ENCODE measurements at places on chromosomes 6 and 20.
A peak's percentile ranks its signal among the peaks of the same experiment; 100 is the strongest.

DNA sequence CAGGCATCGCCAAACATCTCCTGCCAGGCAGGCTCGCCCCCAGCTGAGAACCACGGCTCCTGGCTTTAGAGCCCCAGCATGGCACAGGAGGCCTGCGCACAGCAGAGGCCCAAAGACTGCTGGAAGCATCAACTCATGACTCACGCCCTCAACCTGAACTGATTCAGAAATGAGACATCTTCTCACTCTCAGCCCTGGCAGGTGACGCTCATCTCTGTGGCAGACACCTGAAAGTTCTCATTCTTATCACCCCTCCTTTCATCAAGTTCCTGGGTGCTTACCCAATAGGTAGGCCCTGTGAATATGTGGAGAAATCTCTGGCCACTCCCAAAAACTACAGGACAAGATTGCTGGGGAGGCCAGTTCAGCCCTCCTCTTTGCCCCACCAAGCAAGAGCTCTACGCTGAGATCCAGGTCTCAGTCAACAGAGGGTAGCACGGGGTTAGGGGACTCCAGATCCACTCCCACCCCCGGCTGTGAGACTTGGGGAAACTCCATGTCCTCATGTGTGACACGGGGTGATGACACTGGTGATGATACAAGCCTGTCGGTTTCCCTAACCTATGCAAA lies 11.3 kb downstream of the NFATC2 start:
- DNase-seq: no peak

- DNase-seq: no peak
These were observed at the start of gene STMND1 for GRCh38 chr6:17101422-17102257. Gene STMND1, plus strand, starts transcription at chr6:17102050. Its CDS starts 208 bp downstream, at chr6:17102258.

DNA sequence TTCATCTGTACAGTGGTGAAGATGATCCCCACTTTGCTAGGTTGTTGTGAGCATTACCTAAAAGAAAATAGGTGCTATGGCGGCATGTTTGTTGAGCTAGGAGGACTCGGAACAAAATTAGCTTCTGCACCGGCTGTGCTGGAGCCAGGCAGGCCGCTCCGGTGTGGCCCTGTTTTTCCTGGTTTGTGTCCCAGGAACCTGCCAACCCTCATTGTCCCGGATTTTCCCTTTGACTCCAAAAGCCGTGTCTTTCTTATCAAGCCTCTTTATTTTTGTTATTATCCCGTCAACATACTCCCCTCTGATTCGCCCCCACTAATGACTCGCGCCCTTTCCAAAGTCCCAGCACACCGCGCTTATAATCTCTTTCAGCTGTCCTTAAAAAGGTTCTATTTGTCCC lies 117.0 kb downstream of the MYLK4 start:
- no peak for DNase-seq

GRCh38 chr6:22716721-22717120 lies 147.4 kb downstream of the HDGFL1 start:
- no peak for DNase-seq

GRCh38 chr6:135566311-135567068 lies 69.0 kb upstream of the AHI1 start:
- no peak for DNase-seq

DNA sequence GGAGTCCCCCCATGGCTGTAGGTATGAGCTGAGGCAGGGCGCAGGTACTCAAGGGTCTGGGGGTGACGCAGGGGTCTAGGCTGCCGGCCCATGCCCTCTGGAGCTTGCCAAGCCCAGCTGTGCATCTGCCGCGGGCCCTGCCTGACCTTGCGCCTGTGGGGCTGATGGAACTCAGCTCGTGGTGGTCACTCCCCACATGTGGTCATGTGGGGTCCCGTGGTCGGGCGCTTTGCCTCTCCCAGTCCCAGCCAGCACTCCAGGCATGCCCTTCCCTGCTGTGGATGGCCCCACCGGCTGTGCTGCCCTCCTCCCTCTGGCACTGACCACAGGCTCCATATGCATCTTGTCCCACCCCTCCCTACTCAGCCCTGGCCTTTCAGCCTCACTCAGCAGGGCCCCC lies 57.3 kb downstream of the RPP40 start:
- no peak for DNase-seq

DNA sequence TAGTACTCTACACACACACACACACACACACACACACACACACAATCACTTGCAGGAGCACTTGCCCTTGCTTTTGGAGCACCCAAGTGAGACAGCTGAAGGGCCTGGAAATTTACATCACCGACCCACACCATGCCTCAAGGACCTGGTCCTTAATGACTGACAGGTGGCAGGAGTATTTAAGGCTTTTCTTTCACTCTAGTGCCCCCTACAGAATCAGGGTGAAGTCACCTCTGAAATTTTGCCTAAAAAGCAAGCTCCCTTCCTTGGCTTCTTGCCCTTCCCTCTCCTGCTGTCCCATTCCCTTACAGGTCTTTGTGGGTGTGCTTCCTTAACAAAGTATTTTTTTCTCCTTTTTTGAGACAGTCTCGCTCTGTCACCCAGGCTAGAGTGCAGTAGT lies 353.5 kb upstream of the IRAK1BP1 start:
- DNase-seq: no peak

GRCh38 chr20:31505903-31506302 lies 8.3 kb upstream of the HM13 start:
- no peak for DNase-seq

GRCh38 chr6:44653761-44654218 lies 266.3 kb downstream of the CDC5L start:
- DNase-seq: no peak

GRCh38 chr20:41734506-41734945 lies 116.3 kb upstream of the CHD6 start:
- peak; percentile 54 for DNase-seq

- DNase-seq: peak; percentile 27
These were observed 977.7 kb upstream of the SLC35B3 start for GRCh38 chr6:9412951-9413559.

- no peak for DNase-seq
These were observed at the start of gene CLDN20 for GRCh38 chr6:155263373-155264063. Gene CLDN20, plus strand, starts transcription at chr6:155264013. Its CDS starts 11,707 bp downstream, at chr6:155275720.

DNA sequence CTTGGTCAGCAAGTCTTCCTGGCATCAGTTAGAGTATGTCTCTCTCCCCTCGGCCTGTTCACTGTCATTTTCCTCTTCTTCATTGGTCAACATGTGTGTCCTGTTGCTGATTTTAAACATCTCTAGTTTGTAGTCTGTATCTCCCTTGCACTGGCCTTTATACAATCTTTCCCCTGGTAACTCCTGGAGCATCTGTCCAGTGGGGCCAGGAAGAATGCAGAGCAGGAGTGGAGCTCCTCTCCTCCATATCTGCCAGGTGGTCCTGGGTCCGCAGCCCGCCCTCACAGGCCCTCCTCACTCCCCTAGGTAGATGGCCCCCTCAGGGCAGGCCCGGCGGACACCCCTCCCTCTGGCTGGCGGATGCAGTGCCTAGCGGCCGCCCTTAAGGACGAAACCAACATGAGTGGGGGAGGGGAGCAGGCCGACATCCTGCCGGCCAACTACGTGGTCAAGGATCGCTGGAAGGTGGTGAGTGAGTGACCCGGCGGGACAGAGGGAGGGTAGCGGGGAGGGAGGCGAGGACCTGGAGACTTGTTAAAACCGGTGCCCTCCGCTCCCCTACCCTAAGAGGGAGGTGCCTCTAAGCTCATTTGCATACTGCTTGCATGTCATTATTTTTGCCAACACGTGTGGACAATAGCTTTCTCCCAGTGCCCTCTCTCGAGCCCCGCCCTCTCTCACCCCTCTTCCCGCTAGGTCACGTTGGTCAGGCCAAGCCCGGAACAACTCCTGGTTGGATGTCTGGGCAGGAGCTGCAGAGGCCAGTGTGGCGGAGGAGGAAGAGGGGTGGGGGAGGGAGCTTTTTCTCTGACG lies 3.2 kb downstream of the TTBK1 start:
- DNase-seq: no peak

DNA sequence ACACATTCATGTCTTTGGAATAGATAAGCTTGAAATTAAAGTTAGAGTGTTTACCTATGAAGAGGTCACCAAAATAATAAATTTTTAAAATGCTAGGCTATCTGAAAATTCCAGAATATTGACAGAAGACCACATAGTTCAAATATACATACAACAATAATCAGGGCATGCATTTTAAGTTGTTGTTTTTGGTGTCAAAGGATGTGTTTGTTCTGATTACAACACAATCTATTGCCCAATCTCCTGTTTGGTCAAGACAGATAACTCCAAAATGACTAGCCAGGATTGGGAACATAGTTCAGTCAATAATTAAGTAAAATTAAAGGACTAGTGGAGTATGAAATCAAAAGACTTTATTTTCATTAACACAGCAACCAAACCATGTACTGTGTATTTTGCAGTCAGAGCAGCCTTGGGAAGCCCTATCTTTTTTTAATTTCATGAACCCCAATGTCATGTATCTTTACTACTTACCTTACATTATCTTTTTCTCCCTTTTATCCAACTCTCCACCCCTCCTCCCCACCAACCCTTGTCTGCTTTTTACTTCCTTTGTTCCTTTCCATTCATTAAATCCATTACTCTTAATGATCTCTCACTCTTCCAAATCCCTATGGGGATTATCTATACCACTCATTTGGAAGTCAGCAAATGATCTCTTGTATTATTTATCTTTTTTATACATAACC lies 111.2 kb downstream of the CDK19 start:
- DNase-seq: no peak

- no peak for DNase-seq
These were observed 98.6 kb upstream of the PRDM1 start for GRCh38 chr6:105987516-105987915.

- DNase-seq: peak; percentile 8
These were observed 175.6 kb upstream of the PDE7B start for GRCh38 chr6:135675862-135676261.

GRCh38 chr6:121579478-121579877 lies 144.0 kb downstream of the GJA1 start:
- no peak for DNase-seq

DNA sequence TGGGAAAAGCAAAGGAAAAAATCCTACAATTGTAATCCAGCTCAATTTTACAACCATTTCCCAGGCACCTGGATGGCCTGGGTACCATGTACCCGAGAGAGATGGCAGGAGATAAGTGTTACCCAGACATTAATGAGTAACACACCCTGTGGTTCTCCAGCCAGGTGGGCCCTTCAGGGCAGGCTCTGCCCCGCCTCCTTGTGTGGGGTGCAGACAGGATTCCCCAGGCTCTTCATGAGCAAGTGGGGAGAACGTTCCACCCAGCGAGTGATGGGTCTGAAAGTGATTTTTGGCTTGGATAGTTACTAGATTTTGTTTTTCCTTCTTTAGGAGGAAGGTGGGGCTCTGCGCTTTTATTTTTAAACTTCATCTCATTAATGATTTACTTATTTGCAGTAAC lies 243.9 kb downstream of the TAF4 start:
- no peak for DNase-seq

- no peak for DNase-seq
These were observed 633.1 kb downstream of the GRIK2 start for GRCh38 chr6:102026649-102027048.

- DNase-seq: no peak
These were observed 171.6 kb upstream of the CITED2 start for GRCh38 chr6:139546106-139546472.

DNA sequence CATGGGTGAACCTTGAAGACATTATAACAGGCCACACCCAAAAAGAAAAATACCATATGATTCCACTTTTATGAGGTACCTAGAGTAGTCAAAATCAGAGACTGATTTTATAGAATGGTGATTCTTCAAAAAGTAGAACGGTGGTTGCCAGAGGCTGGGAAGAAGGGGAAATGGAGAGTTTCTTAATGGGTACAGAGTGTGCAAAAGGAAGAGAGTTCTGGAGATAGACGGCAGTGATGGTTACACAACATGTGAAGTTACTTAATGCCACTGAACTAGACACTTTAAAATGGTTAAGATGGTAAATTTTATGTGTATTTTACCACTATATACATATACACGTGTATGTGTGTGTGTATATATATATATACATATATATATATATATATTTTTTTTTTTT lies 80.8 kb downstream of the PRND start:
- no peak for DNase-seq

DNA sequence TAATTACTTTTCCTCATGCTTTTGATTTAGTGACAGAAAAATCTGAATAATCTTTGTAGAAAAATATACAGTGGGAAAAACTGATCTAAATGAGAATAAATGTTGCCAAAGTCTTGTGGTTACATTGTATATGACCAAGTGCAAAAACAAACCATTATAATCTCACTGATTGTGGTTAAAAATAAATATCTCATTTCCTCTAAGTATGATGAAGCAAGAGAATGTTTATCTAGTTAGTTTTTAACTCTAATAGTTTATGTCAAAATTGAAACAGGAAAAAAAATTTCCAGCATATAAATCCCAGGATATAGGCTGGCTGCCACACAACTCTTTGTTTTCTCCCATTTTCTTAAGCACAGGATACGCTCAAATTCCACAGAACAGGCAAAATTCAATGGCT lies 392.7 kb upstream of the ID4 start:
- no peak for DNase-seq

DNA sequence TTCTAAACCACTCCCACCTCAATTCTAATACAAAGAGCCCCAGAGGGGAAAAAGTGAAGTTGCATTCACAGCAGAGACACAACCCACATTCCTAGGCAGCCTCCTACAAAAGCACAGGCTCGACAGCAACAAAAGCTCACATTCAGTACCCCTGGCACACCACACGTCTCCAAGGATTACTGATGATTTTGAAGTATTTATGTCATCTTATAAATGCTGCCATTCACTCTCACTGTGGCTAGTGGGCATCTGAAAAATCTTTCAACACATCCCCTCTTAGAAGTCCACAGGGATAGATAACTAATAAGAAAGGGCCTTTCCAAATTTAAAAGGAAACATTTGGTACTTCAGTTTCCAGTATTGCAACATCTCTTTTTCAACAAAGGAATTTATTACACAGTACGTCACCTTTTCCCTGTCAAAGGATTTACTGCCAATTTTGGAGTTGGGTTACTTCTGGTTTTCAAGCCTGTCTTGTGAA lies 146.7 kb downstream of the TASP1 start:
- no peak for DNase-seq

DNA sequence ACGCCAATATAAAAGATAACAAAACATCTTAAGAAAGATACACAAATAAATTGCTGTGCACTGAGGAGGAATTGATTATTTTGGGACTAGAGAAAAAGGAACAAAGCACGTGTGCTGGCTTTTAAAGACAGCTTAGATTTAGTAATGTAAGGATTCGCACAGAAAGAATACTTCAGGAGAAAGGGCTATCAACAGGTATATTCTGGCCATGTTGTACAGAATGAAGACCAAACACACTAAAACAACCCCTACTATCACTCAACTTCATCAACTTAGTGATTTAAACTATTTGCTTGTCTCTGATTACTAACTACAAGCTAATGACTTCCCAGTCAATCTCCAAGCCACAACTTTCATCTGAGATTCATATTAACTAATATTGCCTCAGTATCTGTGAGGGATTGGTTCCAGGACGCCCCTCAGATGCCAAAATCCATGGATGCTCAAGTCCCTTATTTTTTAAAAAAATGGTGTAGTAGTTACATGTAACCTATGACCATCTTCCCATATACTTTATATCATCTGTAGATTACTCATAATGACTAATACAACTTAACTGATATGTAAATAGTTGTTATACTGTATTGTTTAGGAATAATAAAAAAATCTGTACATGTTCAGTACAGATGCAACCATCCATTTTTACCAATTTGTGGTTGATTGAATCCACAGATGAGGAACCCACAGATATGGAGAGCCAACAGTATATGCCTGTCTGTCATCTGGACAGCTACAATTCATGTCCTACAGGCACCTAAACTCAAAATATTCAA lies 4.5 kb downstream of the DEK start:
- no peak for DNase-seq

Data from DND-41 (cell line).